GM12878 (cell line): ENCODE measurements at places on chromosomes 16 and 17. TPM values are rescaled to one million over a fixed set of nuclear protein-coding genes. Genes with fewer than 3 reads are reported as not detected.
A peak's percentile ranks its signal among the peaks of the same experiment; 100 is the strongest.

The TVP23B gene
- 21.5 and 24.4 TPM in 2 replicates for total RNA-seq

The CES5A gene
- total RNA-seq, result not detected in 2 replicates

DNA sequence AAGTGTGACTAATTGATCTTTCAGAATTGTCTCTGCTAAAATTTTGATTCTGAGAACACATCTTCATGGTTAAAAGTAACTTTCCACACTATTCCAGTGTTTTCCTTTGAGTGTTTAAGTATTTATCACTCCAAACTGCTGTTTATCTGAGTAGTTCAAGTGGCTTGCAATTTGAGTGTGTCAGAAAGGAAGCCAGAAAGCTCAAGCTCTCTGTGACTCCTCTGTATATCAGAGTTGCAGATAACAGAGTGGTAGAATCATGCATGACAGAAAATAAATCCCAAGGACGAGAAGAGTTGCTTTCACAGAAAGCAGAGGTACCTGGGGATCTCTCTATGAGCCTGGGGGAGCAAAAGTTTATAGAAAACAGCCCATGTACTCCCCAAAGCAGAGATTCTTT, 130.0 kb downstream of the CYB561 start:
- DNase-seq, result no peak

The HOXB8 gene
- 0.21 TPM in 1 of 2 replicates, not detected in the other for total RNA-seq

- DNase-seq, result no peak
Measured at GRCh38 chr17:28937044-28937729, 14.1 kb downstream of the PHF12 start.

GRCh38 chr17:8076502-8077266, 10.8 kb downstream of the ALOX12B start:
- DNase-seq, result no peak

GRCh38 chr16:27786221-27786922, 236.4 kb downstream of the KATNIP start:
- DNase-seq, result no peak

DNA sequence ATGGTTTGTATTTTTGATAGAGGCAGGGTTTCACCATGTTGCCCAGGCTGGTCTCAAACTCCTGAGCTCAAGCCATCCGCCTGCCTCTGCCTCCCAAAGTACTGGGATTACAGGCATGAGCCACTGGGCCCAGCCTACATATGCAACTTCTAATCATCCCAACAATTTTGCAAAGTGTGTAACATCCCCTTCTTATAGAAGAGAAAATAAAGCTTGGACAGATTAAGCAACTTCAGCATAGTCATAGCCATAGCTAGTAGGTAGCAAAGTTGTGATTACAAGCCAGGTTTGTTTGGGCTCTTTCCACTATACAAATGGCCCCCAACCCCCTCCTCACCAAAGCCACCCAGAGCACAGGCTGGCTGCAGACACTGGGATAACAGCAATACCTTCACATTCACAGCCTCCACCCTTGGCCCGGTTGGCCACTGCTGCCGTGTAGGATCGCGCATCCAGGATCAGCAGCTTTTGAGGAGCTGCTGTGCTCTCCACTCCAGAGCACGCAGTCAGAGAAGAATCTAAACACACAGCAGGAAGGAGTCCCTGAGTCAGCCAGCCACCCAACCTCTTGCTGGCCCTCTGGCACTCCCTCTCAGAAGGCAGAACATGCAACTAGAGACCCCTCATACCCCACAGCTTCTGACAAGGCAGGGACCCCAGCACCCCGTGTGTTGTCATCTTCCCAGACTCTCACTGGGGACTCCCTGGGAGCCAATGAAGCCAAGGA, 7.9 kb downstream of the MTMR4 start:
- DNase-seq, result no peak

The RAB26 gene
- total RNA-seq, result 0.33 and 0.53 TPM in 2 replicates

DNA sequence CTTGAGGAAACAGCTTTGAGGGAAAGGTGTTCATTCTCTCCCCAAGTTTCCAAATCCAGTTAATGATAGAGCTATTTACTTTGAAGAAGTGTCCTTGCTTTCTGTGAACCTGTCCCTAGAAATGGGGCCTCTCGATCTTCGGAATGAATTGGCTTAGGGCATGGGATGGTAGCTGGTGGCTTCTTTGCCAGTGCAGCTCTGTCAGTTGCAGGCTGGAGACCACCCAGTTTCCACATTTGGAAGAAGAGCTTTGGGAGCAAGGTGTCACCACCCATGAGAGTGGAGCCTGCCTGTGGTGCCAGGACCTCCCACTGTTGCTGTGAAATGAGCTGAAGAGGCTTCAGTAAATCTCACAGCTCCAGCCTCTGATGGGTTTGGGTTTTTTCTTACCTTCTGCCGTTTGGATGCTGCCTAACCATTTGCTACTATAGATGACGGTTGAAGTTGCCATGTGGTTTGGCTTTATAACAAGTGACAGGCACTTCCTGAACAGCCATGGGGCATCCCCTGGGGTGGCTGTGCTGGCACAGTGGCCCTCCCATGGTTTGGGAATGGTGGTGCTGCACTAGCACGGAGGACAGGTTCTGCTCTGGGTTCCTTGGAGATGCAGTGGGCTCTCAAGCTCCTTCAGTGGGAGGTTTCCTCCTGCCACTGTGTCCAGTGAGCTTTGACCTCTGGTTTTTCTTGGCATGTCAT, 19.5 kb upstream of the SLC5A10 start:
- no peak for DNase-seq

The BRIP1 gene
- 14.5 and 15.0 TPM in 2 replicates for total RNA-seq

The TXNDC17 gene
- 129 and 142 TPM in 2 replicates for total RNA-seq

GRCh38 chr16:79811541-79811940, 211.0 kb upstream of the MAF start:
- DNase-seq, result no peak

The PRDM7 gene
- total RNA-seq, result not detected in 2 replicates

- no peak for DNase-seq
Measured at GRCh38 chr17:50661348-50661747, 26.7 kb downstream of the ABCC3 start.

DNA sequence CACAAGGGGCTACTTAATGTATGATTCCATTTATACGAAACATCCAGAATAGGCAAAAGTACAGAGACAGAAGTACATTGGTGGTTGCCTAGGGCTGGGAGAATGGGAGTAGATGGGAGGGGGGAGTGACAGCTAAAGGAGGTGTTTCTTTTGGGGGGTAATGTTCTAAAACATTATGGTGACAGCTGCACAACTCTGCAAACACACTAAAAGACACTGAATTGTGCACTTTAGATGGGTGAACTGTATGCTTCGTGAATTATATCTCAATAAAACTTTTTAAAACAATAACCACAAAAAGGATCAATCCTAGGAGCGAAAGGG, 661 bp downstream of the LYRM9 start:
- DNase-seq, result no peak

DNA sequence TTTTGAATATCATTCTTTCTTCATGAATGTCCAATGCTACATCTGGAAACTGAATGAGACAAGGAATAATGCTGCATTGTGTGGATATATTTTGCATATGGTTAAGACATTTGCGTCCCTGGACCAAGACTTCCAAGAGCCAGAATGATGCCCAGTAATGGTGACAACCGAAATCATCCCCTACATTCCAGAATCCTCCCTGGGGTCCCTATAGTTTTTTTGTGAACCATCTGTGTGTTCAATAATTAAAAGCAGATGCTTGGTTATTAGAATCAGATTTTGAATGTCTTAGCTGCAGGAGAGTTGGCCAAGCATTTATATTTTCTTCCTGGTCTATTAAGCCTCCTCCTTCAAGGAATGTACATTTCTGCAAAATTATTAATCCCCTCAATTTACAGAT, 426.7 kb upstream of the CDH8 start:
- DNase-seq, result no peak

DNA sequence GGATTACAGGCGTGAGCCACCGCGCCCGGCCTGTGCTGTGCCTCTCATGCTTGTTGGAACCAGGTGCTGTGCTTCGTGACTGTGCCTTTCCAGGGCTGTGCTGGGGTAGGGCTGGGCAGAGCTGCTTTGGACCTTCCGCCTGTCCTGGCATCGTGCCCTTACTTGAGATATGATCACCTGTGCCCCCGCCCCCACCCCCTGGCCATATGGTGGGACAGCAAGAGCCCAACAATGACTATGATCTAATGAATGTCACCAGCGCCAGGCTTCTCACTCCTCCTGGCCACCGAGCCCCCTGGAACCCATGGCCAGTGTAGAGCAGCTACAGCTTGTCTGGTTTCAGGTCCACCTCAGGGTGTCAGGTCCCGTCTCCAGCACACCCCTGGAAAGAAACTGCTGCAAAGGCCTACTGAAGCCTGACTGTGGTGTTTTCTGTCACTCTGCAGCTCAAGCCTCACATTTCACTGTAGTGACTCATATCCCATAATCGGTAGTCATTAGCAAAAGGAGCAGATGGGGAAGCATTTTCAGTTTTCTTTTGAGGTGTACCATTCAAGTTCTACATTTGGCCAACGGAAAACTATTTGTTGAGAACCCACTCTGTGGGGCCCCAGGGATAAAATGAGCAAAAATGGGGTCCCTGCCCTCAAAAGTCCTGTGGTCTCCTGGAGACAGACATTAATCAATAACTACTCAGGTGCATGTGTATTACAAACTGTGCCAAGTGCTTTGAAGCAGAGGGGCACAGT, 22.1 kb downstream of the FCSK start:
- peak; percentile 96 for DNase-seq

- no peak for DNase-seq
Measured at GRCh38 chr16:22670044-22670536, 143.9 kb upstream of the HS3ST2 start.

- DNase-seq, result no peak
Measured at GRCh38 chr17:49016775-49017463, 19.7 kb downstream of the IGF2BP1 start.

The GPR179 gene
- total RNA-seq, result 0.08 TPM in 1 of 2 replicates, not detected in the other

DNA sequence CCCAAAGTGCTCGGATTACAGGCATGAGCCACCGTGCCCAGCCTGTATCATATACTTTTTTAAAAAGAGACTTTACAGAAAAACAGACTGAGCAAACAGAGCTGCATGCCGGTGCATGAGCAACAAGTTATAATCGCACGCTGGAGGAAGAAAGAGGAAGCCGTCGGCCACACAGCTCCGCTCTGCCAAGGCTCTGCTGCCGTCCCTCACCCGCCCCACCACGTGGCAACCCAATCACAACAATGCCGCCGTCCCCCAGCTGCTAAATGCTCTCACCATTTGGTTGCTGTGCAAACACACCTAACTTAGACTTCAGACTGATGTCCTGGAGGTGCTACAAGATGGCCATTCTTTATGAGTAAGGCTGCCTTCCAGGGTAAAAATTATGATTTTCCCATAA, 83.5 kb downstream of the ADCY9 start:
- no peak for DNase-seq
